ENCODE measurements at places on chromosomes 3 and 15. TPM values are rescaled to one million over a fixed set of nuclear protein-coding genes. Genes with fewer than 3 reads are reported as not detected.

The CIAO2A gene
- total RNA-seq = 2.4 TPM

The RYK gene
- total RNA-seq = 13.5 TPM

The SMCO1 gene
- not detected for total RNA-seq

The DUOXA2 gene
- 0.32 TPM for total RNA-seq

The IL17RB gene
- not detected for total RNA-seq

The TEX55 gene
- total RNA-seq = not detected

The PRTG gene
- 0.21 TPM for total RNA-seq

DNA sequence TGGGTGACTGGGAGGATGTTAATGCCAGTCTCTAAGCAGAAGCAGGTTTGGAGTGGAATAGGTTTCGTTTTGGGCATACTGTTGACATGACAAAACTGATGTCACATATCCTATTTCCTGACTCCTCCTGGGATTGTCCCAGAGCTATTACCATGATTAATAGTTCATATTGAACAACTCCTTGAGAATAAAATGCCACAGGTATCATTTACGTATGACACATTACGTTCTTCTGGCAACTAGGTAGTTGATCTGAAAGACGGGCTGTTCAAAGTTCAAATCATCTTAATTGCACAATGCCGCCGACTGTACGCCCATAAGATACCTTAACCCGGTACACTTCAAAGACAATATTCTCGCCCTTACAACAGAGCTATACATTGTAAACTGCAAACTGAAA is 1.4 kb upstream of the RAB5A start:
- no peak for DNase-seq

- no peak for DNase-seq
Observed at GRCh38 chr15:101050623-101051290, 131.6 kb downstream of the LRRK1 start.

GRCh38 chr15:79028411-79028964 is 62.1 kb downstream of the RASGRF1 start:
- DNase-seq = no peak

GRCh38 chr3:169498336-169498735 is 165.2 kb downstream of the MECOM start:
- DNase-seq = no peak

- DNase-seq = no peak
Observed at GRCh38 chr15:48632651-48633050, 12.9 kb downstream of the FBN1 start.

GRCh38 chr15:39075311-39075710 is 505.6 kb upstream of the THBS1 start:
- DNase-seq = no peak

- no peak for DNase-seq
Observed at GRCh38 chr15:67835297-67836133, 4.3 kb downstream of the RNU6-1 start.

DNA sequence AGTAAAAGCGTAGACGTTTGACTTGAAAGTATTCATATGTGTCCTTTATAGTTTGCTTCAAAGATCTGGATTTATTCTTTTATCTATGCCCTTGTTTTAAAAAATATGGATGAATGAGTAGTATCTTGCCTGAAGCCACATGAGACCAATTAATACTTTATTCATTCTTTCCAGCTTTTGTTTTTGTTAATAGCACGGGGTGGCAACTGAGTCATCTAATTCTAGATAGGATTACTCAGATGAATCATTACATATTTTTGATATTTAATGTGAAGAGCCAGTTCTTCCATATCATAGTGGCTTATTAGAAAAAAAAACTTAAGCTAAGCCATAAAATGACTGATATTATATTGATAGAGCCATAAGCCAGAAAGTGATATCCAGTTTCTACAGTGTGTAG is 121.9 kb downstream of the BBX start:
- DNase-seq = no peak

DNA sequence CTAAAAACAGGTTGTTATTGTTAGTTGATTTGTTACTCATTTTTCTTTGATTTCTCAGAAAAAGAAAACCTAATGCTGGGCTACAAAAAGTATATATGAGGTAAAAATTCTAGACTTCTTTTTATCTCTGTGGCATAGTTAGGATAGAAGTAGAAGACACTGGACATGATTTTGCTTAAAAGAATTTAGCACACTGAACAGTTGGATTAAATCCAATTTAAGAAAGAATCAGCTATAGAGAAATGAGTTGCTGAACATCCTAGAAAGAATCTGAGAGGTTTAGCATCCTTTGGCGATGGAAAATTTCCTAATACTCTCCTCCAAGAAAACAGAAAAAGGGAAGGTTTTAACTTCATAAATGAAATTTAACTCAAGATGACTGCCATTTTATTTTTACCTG is 259.7 kb downstream of the TBL1XR1 start:
- DNase-seq = no peak

DNA sequence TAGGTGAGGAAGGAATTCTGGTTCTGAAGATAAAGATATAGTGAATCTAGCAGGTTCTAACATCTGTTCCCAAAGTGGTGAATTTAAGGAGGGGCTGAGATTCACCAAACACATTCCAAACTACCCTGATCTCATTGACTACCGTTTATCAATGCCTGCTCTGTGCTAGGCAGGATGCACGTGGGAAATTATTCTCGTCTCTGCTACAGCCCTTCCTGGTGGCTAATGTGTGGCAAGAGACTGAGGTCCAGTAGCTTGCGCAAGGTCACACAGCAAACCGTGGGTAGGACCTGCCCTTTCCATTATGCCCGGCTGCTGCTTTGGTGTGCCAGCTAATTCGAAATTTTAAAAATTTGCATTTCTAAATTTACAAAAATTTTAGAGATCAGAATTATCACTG is 209.5 kb upstream of the TRIM42 start:
- no peak for DNase-seq

Measured in ascending aorta (tissue), 2 donors.